ENCODE measurements at places on chromosomes 7 and 10. TPM values are rescaled to one million over a fixed set of nuclear protein-coding genes. Genes with fewer than 3 reads are reported as not detected.
A peak's percentile ranks its signal among the peaks of the same experiment; 100 is the strongest.

C7orf57 gene
- polyA plus RNA-seq: 0.62 TPM

TMEM229A gene
- polyA plus RNA-seq: 0.12 TPM

CLDN4 gene
- 83.9 TPM for polyA plus RNA-seq

TFEC gene
- 38.6 TPM for polyA plus RNA-seq

ADIRF gene
- 17.2 TPM for polyA plus RNA-seq

AKR1D1 gene
- polyA plus RNA-seq: 0.20 TPM

EGFR gene
- 29.9 TPM for polyA plus RNA-seq

CALHM3 gene
- not detected for polyA plus RNA-seq

ZNF212 gene
- 18.3 TPM for polyA plus RNA-seq

XRCC2 gene
- polyA plus RNA-seq: 10.2 TPM

ADRB1 gene
- polyA plus RNA-seq: not detected

DNA sequence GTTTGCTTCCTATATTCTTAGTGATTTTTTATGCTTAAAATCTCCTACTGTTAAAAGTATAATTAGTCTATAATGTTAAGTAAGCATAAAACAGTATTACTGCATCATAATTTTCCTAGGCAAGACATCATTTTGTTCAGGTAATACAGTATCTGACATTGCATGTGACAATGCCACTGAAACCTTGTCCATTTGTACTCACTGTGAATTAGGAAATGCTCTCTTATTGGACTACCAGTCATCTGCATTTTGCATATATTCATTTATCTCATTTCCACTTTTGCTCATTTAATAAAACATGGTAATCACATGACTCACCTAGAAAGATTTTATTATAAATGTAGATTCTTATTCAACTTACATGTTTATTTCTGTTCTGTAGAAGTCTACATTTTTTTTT is 379.1 kb downstream of the ETV1 start:
- no peak for DNase-seq

DNA sequence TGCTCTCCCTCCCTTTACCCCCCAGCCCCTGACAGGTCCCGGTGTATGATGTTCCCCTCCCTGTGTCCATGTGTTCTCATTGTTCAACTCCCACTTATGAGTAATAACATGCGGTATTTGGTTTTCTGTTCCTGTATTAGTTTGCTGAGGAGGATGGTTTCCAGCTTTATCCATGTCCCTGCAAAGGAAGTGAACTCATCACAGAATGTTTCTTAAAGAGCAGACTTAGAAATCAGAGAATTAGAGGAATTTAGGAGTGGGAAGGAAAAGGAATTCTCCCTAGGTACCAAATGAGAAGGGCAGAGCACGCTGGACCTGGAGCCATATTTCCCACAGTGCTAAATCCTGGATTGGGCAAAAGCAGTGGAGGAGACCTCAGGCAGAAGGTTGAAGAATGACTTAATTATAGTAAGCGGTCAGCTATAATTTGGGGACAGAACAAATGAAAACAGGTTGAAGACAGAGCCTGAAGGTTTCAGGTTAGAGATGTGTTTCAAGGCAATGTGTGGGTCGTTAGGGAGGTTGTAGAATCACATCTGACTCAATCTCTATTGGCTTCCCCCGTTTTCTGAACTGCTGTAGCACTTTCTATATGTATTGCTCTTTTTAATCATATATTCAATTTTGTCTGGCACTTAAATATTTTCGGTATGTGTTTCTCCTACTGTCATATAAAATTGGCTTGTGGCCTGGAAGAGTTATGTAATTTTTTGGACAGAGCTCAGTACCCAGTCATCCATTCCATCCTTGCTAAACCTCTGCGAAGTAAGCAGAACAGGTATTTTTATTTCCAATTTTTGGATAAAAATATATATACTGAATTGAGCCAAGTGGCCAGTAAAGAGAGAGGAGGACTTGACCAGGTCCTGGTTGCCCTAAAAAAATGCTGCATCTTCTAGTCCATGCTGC is 210.5 kb upstream of the KLF6 start:
- no peak for DNase-seq

- no peak for DNase-seq
Measured at GRCh38 chr7:63789378-63790176, 209.1 kb upstream of the ZNF722 start.

GRCh38 chr10:107740962-107741690 is 576.6 kb upstream of the SORCS1 start:
- no peak for DNase-seq

- no peak for DNase-seq
Measured at GRCh38 chr10:80909254-80909653, 371.6 kb downstream of the SH2D4B start.

GRCh38 chr10:17989908-17990767 is 38.4 kb downstream of the SLC39A12 start:
- no peak for DNase-seq

DNA sequence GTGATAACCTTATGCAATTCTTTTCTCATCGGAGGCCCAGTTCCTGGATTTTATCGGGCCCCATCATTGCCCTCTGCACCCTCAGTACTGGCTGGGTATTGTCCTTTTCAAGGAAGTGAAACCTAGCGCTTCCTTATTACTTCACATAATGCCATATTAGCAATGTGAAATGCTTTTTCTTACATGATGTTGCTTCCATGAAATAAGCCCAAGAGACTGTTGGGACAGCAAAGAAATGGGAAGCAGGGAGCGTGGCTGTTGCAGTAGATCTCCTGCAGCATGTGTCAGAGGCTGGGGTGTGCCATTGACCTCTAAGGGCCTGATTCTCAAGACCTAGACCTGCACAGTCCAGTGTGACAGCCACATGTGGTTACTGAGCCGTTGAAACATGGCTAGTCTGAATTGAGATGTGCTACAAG is 8.1 kb downstream of the CHN2 start:
- DNase-seq: no peak

- no peak for DNase-seq
Measured at GRCh38 chr7:114943953-114944744, 22.3 kb downstream of the MDFIC start.

DNA sequence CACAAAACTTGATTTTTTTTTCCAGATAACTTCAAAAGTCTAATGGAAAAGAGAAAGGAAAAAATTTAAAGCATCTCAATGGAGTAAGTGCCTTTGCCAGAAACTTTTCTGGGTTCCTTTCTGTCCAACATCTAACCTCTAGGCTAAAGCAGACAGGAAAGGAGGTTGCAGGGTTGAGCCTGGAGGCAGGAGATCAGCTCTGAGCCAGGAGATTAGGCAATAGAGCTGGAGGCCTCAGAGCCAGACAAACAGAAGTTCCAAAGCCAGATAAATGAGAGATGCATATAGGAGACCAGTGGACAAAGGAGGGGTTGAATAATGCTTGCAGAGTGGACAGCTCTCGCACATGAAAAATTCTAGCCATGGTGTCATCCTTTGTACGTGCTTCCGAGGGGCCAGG is 42.9 kb downstream of the CHN2 start:
- DNase-seq: no peak

GRCh38 chr7:25727446-25727845 is 424.6 kb upstream of the NFE2L3 start:
- DNase-seq: no peak

DNA sequence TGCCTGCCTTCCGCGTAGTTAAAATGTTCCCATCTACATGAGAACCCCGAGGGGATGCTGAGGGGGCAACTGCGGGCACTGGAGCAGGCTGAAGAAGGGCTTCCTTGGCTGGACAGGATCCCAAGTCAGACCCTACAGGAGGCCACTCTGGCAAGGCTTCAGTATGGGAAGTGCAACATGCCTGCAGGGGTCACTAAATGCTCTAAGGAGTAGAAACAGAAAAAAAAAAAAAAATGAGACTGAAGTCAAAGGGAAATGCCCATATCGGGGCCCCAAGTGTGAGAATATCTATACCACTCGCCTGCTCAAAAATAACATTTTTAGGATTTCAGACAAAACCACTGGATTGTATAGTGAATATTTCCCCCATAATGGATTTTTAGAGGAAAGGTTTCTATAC is 33.5 kb downstream of the FAM204A start:
- no peak for DNase-seq

DNA sequence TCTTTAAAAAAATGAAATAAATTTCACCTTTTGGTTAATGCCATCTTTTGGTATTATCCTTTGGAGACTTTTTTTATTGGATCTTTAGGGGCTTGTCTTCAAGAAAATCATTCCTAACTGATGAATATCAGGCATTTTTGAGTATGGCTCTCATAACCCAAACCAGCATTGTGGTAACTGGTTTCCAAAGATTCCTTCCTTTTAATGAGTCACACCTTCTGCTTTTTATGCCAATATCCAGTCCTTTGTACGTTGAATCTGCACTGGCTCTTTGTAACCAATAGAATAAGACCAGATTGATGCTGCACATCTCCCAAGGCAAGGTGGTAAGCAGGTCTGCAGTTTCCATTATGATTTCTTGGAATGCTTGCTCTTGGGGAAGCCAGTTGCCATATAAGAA is 89.1 kb downstream of the GPR158 start:
- no peak for DNase-seq

- DNase-seq: no peak
Measured at GRCh38 chr10:3537518-3537917, 247.5 kb downstream of the KLF6 start.

DNA sequence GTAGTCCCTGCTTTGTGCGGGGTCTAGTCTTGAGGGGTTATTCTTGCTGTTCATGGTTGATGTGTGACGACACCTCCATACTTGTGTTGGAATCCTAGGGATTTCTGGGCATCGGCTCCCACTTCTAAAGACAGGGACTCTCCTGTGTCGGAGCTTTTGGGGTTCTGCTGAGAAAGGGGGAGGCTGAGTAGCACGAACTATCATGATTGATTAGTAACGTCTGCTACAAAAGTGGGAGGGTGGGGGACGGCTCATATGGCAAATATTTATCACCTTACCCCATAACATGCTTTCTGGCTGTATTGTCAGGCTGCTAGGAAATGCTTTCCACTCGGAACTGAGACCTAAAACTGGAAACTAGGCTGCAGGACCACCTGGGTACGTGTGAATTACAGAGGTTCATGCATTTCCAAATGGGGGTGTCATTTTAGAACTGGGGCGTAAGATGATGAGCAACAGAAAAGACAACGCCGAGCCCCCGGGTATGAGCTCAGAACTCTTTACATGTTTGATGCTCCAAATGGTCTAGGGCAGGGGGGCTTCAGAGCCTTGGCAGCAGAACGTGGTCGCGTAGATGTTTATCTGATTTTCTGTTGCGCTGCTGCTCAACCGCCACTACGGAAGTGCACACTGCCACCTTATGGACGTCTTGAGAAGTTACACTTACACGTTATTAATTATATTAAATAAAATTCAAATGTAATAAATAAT is 15.1 kb upstream of the NME8 start:
- peak; percentile 17 for DNase-seq

GRCh38 chr10:123136806-123137642 is 1.3 kb downstream of the HMX3 start:
- no peak for DNase-seq

DNA sequence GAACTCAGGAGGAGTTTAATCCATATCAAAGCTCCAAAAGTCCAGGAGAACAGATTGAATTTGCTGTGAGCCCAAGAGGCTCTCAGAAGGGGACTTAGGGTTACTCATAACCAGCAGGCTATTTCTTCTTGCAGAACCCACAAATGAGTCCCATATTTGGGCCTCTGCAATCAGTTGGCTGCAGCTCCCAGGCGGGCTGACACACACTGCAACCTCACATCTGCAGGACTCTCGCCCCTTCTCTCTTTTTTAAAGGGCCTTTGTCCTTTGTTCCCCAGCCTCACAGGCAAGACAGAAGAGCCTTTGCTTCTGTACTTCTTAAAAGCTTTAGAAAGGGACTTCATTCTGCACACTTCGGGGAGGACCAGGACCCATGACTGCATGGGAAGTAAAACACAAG is 26.7 kb downstream of the CREB3L2 start:
- no peak for DNase-seq

GRCh38 chr7:157539521-157539920 is 202.7 kb downstream of the DNAJB6 start:
- DNase-seq: no peak

DNA sequence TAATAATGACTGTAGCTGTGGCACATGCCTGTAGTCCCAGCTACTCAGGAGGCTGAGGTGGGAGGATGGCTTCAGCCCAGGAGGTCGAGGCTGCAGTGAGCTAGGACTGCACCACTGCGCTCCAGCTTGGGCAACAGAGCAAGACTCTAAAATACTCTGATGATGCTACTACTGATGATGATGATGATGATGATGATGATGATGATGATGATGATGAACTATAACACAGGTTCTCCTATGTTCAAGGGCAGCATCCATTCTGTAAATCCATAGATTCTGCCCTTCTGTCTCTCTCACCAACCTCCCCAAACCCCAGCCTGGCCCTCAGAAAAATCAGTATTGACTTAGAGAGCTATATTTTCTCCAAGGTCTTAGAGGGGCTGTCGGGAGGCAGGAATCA is 22.8 kb upstream of the EN2 start:
- no peak for DNase-seq

DNA sequence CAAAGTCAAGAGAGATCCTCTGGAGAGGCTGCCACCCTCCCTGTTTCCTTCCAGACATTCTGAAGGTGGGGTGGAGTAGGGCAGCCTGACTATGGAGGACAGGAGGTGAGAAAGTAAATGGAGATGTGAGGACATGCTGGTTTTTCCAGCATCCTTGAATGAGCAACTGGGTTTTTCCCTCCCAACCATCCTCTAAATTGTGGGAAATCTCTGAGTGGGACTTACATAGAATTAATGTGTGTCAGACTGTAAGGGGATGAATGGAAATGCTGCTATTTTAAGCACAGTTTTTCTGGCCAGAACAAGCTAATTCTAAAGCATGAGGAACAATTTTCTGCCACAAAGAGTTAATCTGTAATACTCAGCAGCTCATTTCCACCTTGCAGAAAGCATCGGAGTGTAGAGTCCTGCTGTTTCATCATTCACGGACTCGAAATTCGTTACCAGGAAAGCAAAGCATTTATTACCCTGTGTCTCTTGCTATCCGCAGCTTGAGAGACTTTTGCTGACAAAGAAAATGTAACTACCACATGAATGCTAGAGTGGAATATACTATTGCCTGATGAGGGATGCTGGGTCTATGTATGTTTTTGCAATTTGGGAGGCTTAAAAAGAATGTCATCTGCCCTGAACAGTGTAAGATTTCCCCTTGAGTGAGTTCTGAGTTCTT is 213.0 kb downstream of the CELF2 start:
- DNase-seq: no peak

DNA sequence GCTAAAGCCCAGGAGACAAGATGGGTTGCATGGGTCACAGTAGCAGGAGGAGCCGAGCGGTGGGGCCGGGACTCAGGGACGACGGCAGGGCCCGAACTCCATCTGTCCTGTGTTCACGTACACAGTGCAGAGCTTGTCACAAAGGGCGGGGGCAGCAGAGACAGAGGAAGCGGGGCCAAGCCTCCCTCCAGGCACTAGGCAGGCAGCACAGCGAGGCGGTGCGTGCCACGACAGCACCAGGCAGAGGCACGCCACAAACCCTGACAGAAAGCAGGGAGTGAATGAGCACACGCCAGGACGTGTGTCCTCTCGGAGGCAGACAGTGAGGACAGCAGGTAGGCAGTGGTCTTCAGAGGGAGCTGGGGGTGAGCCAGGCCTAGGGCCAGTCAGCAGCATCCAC is 177.8 kb downstream of the MAD1L1 start:
- DNase-seq: no peak

GRCh38 chr7:122423591-122423990 is 119.0 kb upstream of the FEZF1 start:
- no peak for DNase-seq
